ENCODE measurements at places on chromosomes 4 and X. TPM values are rescaled to one million over a fixed set of nuclear protein-coding genes. Genes with fewer than 3 reads are reported as not detected.

DNA sequence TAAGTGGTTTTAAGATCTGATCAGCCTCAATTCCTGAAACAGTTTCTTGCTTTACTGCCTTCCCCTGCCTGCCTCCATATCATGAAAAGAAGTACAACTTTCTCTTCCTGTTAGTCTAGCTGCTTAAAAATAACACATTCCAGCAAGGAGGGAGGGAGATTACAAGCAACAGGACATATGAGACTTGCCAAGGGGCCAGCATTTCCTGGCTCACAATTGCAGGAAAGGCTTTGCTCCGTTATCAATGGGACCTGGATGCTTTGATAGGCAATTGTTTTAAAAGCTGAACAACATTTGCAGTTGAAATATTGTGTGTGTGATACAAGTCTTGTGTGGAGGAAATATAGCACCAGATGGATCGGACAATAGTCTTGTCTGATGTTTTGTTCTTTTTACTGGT, 425.0 kb downstream of the FAT4 start:
- no peak overlapping the region for H3K4me3 ChIP-seq
- H3K4me1 ChIP-seq, result no peaks in the 10 kb centered on the region
- H3K36me3 ChIP-seq, result no peaks in the 10 kb centered on the region
- H3K27ac ChIP-seq, result no peak overlapping the region

DNA sequence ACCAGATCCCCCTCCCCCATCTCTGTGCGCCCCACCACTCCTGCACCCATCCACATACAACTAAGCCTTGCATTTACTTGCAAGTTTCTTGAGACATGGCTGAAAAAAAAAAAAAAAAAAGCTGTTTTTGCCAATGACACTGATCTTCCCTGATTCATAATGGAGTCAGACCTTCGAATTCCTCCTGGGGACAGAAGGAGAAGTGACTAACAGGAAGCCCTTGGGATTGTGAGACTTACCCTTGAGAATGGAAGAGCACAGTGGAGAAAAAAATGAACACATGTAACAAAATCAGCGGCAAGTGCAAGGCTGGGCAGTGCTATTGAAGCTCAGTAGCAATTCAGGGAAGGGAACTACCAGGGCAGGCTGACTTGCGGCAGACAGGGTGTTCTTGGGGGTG, 288.4 kb downstream of the BCOR start:
- no peak overlapping the region for H3K4me3 ChIP-seq
- H3K4me1 ChIP-seq, result no peaks in the 10 kb centered on the region
- no peak for DNase-seq

INPP4B gene
- total RNA-seq, result 1.1 TPM

DCAF16 gene
- 30.1 TPM for total RNA-seq
